ENCODE measurements at places on chromosomes 11 and 22.

DNA sequence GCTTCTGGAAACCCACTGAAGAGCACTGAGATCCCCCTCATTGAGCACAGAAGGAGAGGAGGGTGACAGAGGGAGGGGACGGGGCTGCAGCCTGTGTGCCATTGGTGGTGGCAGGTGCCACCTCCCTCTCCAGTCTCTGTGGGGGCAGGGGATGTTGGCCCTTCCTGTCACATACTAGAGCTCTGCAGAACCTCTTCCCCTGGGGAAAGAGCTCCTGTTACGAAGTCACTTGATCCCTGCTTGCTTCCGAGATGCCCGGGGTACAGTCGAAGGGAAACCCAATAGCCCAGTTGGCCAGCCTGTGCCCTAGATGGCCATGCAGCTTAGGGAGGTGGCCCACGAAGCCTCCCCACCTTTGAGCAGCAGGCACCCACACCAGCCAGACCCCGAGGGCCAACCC is 29.4 kb downstream of the DAGLA start:
- no peak for DNase-seq

DNA sequence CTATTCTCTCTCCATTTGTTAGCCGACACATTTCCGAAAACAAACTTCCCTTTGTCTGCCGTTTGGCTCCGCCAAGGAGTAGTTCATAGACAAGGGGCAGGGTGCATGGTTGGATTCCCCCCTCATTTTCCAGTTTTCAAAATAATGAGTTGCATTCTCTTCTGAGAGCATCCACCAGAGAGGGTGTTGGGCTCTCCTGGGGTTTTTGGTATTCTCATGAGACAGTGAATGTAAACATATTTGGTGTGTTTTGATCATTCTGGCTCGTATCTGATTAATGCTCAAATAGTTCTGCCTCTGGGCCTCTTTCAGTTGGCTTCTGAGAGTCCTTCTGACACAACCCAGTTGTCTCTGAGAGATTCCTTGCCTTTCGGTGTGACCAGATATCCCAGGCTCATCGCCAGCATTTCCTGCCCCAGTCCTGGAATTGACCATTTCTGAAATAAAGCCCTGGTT is 21.7 kb downstream of the GRAMD4 start:
- DNase-seq = no peak

- DNase-seq = no peak
Observed at GRCh38 chr11:114912826-114913225, 234.5 kb downstream of the NXPE2 start.

- DNase-seq = no peak
Observed at GRCh38 chr11:77324508-77324907, 23.0 kb upstream of the GDPD4 start.

DNA sequence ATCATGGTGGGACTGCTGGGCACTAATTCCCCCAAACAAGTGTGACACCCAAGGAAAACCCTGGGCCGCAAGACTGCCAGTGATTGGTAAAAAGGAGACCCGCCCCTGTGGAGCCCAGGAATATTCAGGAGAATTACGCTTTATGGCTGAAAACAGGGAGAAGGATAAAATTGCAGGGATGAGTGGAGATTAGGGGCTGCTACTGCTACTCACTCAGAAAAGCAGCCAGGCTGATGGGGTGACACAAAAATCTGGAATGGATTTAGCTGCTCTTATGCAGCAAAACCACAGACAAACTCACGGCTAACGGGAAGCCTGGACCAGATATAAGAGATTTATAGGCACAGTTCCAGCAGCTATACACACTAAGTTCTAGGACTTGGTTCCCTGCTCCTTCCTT is 4.4 kb upstream of the FBXO3 start:
- no peak for DNase-seq

DNA sequence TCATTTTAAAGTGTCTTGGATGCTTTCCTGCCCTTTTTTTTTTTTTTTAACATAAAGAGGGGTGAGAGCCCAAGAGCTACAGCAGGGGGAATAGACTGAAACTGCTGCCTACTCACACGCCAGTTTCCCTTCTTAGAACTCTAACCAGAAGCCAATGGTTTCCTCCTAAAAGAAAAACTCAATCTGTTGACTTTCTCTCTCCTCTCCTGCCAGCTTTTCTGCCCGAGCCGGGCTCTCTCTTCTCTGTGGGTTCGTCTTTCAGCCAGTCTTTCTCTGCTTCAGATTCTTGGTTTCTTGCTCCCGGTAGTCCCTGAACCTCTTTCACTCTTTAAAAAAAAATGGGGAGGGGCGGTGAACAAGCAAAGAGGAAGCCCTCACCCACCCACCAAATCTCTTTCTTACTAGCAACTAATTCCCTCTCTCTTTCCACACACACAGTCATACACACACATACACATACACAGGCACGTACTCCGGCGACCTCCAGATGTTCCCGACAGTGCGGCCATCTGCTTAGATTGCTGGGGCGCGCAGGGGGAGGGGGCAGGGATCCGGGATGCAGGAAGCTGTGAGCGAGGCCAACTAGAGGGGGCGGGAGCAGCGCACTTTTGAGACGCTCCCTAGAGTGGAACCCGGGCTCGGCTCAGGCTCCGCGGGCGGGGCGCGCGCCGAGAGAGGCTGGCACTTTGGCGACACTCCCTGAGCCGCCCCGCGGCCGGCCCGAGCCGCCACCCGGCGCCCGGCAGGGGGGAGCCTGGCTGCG is 444 bp upstream of the TSKU start:
- DNase-seq = no peak

GRCh38 chr22:39087881-39088684 is 9.0 kb upstream of the APOBEC3H start:
- DNase-seq = no peak

GRCh38 chr11:99343117-99343516 is 322.4 kb downstream of the CNTN5 start:
- DNase-seq = no peak

DNA sequence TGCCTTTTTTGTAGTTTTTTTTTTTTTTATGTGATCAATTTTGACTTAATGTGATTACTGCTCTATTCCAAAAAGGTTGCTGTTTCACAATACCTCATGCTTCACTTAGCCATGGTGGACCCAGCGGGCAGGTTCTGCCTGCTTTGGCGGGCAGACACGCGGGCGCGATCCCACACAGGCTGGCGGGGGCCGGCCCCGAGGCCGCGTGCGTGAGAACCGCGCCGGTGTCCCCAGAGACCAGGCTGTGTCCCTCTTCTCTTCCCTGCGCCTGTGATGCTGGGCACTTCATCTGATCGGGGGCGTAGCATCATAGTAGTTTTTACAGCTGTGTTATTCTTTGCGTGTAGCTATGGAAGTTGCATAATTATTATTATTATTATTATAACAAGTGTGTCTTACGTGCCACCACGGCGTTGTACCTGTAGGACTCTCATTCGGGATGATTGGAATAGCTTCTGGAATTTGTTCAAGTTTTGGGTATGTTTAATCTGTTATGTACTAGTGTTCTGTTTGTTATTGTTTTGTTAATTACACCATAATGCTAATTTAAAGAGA is 12.5 kb downstream of the CCND1 start:
- no peak for DNase-seq

DNA sequence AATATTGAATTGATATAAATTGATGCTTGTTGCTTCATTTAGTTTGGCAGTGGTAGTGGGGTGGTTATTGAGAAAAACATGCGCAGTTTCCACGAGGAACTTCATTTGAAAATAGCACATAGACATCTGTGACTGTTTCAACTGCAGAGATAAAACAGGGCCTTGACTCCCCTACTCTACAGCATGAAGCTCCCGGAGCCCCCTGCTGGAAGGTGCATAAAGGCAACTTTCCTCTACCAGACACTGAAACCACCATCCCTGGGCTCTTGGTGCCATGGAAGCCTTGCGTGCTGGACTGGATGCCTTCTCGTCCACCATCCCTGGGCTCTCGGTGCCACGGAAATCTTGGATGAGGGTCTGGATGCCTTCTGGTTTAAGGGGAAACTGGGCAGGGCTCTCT is 195.9 kb downstream of the CSNK2A3 start:
- DNase-seq = no peak

- DNase-seq = no peak
Observed at GRCh38 chr22:20798218-20798617, 24.3 kb downstream of the SERPIND1 start.

- no peak for DNase-seq
Observed at GRCh38 chr11:76597533-76598425, 72.8 kb downstream of the LRRC32 start.

DNA sequence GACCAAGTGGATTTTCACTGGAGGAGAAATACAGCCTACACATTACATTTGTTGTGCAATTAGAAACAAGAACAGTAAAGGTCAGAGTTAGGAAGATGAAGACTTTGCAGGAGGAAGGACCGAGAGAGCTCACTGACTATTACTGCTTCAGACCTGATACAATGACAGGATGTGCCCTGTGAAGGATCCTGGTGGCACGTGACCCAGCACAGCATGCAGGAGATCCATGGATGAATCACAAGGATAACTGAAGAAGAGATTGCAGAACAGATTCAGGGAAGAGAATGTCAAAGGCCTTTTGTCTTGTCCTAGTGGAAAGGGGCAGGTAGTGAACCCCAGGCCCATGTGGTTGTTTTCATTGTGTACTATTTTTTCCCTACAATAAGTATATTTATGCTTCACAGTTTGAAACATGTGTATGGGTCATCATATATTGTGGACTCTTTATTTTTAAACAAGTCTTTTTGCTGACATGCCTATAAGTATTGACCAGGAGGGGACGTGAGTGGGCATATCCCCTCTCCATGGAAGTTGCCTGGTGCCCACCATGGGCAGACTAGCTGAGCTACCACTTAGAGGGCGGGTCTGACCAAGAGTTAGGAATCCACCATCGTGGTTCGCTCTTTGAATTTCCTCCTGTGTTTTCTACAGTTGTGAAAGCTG is 44.3 kb downstream of the RASSF10 start:
- no peak for DNase-seq

DNA sequence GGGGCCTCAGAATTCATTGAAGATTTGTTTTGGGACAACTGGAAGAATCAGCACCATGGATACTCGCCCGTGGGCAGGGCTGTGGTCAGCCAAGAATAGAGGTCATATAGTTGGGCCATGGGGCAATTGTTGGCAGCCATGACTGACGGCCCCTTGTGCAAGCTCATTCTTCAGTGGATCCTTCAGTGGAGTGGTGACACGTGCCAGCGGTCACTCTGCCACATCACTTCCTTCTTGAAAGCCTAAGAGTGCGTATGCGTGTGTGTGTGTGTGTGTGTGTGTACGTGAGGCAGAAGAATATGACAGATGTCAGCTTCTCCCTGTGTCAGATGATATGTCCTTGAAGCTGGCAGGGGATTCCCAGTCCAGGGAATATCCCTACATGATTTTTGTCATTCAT is 1.8 kb upstream of the IL18BP start:
- peak; percentile 22 for DNase-seq

GRCh38 chr22:25067851-25068421 is 115.4 kb downstream of the KIAA1671 start:
- DNase-seq = no peak

GRCh38 chr11:45885921-45886721 is 670 bp downstream of the MAPK8IP1 start:
- no peak for DNase-seq

DNA sequence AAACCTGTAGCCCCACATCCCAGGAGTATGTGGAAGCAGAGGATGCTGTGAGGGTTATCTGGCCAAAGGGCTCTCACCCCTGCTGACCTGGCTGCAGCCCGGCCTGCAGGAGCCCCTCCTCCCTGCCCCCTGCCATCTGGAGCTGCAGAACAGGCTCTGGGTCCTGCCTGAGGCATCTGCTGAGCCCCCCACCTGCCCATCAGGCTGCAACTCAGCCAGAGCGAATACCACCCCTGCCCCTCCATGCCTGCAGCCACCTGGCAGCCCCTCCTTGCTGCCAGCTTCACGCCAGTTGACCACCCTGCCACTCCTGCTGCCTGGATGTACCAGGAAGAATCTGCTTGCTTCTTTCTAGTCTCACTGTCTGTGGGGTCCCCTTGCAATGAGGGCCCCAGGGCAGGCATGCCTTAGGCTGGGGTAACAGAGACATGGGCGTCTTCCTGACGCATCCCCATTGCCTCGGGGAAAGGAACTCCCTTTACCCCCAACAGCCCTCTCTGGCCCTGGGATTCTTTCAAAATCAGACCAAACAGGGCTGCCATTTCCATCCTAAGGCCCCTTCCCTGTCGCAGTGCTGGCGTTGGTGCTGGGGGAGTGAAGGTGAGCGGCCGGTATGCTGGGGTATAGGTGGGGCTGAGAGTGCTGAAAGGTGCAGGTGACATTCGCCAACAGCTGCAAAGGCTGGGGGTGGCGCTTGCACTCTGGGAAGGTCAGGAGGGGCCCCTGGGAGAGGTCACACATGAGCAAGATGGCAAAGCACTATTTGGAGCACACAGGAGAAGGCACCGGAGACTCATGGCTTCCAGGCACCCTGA is 1334.6 kb downstream of the TBC1D22A start:
- DNase-seq = no peak

- no peak for DNase-seq
Observed at GRCh38 chr11:134725716-134726639, 313.9 kb upstream of the B3GAT1 start.

- DNase-seq = no peak
Observed at GRCh38 chr22:18113680-18114394, 3.2 kb downstream of the TUBA8 start.

DNA sequence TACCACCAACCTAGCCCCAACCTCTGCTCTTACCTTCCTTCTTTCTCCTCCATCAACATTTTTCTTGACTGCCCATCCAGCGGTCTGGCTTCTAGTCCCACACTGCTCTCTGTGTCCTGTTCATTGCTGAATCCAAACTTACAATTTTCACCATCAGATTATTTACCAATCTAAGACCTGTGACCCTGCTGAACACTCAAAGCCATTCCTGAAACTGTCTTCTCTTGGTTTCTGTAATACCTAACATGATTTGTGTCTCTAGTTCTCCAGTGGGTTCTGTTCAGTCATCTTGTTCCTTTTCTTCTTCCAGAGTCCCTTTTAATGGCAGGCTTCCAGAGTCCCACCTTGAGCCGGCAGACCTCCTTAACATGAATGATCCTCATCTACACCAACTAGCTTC is 24.1 kb downstream of the RRAS2 start:
- DNase-seq = no peak

DNA sequence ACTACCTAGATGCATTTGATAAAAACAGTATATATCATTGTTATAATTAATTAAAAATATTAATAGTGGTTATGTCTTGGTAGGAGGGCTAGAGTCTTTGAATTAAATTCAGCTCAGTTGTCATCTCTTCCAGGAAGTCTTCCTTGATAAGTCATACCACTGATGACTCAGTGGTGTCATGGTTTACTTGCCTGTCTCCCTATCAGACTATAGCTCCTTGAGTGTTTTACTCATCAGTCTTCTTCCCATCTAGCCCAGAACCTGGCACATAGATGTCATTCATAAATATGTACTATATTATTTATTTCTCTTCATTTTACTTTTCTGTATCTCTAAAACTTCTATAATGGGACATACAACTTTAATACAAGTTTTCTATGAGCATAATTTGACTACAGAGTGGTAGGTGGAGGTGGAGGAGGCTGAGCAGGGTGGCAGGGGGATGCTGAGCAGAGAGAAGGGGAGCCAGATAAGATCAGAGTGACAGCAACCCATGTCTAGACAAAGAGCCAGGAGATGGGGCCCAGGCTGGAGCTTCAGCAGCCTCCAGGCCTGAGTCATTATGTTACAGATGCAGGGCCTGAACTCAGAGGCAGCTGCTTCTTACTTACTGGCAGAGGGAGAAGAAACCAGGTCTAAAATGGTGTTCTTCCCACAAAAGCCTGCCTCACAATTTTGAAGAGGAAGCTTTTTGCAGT is 82.3 kb upstream of the PHOX2A start:
- no peak for DNase-seq

GRCh38 chr11:78311702-78312371 is 105.8 kb downstream of the GAB2 start:
- no peak for DNase-seq

Measured in omental fat pad (tissue), 4 donors.